ENCODE measurements at places on chromosomes 4 and X. TPM values are rescaled to one million over a fixed set of nuclear protein-coding genes. Genes with fewer than 3 reads are reported as not detected.

DNA sequence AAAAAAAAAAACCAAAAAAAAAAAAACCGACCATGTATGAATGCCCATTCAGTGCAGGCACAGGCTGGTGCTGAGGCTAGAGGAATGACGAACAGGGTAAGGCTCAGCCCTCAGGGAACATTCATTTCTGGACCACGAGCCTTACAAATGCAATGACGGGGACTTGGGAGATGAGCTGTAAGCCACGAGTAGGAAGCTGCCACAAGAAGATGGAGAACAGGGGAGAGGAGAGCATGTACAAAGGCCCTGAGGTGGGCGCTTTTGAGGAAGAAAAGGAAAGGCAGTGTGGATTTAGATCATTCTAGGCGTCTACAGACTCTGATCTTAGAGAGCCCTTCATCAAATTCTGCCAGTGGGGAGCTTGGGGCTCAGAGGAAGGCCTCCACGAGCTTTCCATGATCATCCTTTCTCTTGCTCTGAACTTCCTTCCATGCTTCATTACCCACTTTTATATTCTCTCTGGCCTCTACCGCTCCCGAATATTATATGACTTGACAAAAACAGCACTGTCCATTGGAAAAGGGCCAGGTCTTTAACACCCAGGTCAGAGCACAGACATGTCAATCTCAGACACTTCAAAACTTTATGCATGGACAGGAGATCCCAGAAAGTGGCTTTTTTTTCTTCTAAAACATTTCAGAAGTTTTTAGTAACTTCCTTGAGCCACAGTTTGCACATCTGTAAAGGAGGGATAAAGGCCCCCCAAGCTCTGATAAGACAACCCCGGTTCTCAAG, 3.3 kb upstream of the ZNF518B start:
- no peak overlapping the region for H3K27ac ChIP-seq
- peak overlapping the region; percentile 24 for H3K4me3 ChIP-seq
- no peak for DNase-seq
- H3K4me1 ChIP-seq = peaks cover 7% of the 10 kb centered on the region
- no peaks in the 10 kb centered on the region for H3K36me3 ChIP-seq
- H3K27me3 ChIP-seq = no peaks in the 10 kb centered on the region

DNA sequence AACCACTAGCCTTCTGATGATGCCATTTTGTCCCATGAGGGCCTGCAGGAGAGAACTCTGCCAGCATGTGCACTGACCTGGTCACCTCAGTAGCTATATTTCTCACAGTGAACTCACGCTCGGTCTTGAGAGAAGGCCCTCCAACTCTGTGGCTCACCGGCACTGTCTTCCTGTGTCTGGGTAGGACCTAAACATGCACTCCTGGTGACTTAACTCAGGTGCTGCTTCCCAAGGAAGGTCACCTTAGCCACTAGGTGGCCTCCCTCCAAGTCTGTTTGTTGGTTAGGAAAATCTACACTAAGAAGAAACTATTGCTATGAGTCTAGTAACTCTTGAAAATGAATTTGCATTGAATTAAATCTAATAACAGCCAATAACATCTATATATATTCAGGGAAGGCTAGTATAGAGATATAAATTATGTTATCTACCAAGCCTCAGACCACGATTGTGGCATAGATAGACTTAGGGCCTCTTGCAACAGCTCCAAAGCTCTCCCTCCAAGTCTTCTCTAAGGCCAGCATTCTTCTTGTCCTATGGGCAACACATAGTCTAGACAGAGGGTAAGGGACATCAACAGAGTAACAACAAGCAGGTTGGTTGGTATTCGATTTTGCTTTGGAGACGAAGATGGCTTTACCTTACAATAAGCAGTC, 24.7 kb downstream of the TLR10 start:
- H3K27ac ChIP-seq = no peak overlapping the region
- no peak overlapping the region for H3K4me3 ChIP-seq
- no peak for DNase-seq

DNA sequence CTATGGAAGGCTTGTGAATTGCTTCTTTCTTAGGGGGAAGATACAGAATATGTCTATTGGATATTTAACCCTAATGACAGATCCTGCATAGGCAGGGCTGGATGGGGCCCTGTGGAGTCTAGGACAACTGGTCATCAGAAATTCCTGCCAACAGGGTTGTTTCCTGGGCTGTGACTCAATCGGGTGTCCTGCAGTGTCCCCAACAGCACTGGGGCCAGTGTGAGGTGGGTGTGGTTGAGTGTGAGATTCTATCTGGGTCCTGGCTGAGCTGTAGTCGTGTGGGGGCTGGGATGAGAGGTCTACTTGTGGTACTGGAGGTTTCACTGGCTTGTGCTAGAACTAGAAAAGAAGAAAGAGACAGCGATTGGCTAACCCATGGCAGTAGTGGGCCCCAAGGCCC, 87.3 kb upstream of the WDR1 start:
- DNase-seq = no peak
- no peaks in the 10 kb centered on the region for H3K36me3 ChIP-seq
- no peaks in the 10 kb centered on the region for H3K27me3 ChIP-seq

DNA sequence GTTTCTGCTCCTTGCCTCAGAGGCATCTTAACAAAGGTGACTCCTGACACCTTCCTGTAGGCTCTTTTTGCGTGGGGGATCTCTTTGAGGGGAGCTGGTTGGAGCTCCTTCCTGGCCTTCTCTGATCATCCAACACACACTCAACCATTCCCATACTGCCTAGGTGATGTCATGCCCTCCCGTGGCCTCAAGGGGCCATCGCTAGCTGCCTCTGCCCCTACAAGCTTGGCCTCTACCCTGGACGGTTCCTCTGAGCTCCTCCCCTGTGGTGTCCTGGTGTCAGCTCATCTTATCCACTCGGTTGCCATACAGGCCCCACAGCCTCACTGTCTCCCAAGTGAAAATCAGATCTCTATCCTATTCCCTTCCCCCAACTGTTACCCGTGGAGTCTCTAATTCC, 13.7 kb upstream of the ZNF185 start:
- no peaks in the 10 kb centered on the region for H3K27me3 ChIP-seq
- H3K4me3 ChIP-seq = no peak overlapping the region
- no peak for DNase-seq

GRCh38 chr4:106314960-106315359, 1.0 kb downstream of the TBCK start:
- H3K36me3 ChIP-seq = no peaks in the 10 kb centered on the region
- DNase-seq = no peak
- no peak overlapping the region for H3K4me3 ChIP-seq
- peak overlapping the region; percentile 97 for H3K27ac ChIP-seq
- H3K27me3 ChIP-seq = no peaks in the 10 kb centered on the region

DNA sequence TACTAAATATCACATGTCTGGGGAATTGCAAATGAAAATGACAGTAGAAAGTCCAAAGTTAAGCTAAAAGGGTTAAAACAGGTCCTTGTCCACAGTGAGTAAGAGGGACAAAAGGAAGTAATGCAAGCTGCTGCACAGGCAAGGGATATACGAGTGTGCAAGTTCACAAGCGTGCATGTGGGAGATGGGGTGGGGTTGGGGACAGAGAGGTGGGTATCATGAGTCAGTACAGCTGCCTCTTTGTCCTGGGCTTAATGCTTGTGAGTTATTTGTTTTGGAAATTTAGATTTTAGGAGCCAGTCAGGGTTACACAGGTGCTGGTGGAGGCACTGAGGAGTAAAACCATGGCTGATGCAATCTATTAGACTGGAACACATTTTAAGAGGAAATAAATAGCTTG, 3.3 kb upstream of the GPRASP2 start:
- no peak overlapping the region for H3K4me3 ChIP-seq
- DNase-seq = no peak
- no peaks in the 10 kb centered on the region for H3K36me3 ChIP-seq
- no peak overlapping the region for H3K27ac ChIP-seq
- H3K4me1 ChIP-seq = no peaks in the 10 kb centered on the region

DNA sequence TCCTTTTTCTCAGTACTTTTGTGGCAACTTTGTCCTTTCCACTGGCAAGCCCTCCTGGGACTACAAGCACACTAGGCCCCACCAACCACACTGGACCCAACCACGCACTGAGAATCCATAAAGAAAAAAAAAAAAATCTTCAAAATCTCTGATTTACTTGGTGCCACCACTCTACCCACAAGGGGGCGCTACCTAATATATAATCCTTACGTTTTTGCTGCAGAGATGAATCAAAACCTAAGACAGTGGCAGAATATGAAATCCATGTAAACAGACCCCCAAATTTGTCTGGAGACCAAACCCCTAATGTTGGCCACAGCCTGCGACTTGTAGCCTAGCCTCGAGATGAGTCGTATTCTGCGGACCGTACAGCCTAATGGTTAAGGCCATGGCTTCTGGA, 63.5 kb upstream of the ARHGAP36 start:
- H3K4me3 ChIP-seq = no peak overlapping the region
- DNase-seq = no peak
- no peaks in the 10 kb centered on the region for H3K27me3 ChIP-seq
- H3K4me1 ChIP-seq = no peaks in the 10 kb centered on the region
- H3K27ac ChIP-seq = no peak overlapping the region

- H3K4me1 ChIP-seq = no peaks in the 10 kb centered on the region
- no peaks in the 10 kb centered on the region for H3K36me3 ChIP-seq
- no peak overlapping the region for H3K27ac ChIP-seq
- H3K4me3 ChIP-seq = no peak overlapping the region
Measured at GRCh38 chr4:157291071-157291470, 70.5 kb downstream of the GRIA2 start.

DNA sequence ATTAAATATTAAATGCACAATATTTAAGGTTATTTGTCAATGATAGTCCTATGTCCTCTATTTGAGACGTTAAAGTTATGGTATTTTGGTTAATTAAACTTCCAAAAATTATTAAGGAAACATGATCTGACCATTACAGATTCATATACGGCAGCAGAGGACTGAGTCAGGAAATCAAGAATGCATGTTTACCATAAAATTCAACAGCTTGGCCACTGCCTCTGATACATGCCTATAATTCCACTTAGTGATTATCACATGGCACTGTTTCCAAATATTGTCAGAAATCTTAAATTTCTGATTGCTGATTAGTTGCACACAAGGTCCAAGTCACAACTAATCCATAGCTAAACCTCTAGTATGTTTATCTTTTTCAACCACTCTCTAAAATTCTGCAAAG, 232.2 kb upstream of the UGT8 start:
- H3K27me3 ChIP-seq = no peaks in the 10 kb centered on the region
- H3K4me1 ChIP-seq = no peaks in the 10 kb centered on the region

DNA sequence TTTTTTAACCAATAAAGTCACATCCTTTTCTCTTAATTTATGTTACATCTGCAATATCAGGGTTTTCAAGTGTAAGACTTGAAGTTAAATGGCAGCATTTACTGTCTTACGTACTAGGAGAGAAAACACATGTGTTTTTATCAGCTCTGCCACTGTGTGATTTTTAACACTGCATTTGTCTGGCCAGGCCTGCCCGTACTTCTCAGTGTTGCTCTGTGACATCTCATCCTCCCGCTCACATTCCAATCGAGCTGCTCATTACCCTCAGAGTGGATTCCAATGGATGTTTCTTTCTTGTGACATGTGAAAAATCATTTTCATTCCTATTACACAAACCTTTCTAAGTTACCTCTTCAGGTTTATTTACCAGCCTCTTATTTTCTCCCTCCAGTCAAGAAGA, 420.3 kb downstream of the FAT4 start:
- H3K4me3 ChIP-seq = no peak overlapping the region
- no peaks in the 10 kb centered on the region for H3K27me3 ChIP-seq
- H3K36me3 ChIP-seq = no peaks in the 10 kb centered on the region
- peaks cover 9% of the 10 kb centered on the region for H3K4me1 ChIP-seq
- peak; percentile 46 for DNase-seq

DNA sequence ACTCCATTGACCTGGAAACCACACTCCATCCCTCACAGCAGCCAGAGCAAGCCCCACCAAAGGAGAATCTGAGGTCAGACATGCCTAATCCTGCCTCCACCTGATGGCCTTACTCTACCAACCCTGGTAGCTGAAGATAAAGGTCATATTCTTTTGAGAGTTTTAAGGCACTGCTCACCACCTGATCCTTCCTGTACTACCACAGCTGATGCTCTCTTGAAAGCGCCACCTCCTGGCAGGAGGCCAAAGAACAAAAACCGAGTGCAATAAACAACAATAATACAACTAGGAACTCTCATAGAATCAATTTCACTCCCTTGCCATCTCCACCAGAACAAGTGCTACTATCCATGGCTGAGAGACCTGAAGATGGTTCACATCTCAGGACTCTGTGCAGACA, 301.6 kb downstream of the NAF1 start:
- DNase-seq = no peak
- H3K4me3 ChIP-seq = no peak overlapping the region
- H3K27me3 ChIP-seq = no peaks in the 10 kb centered on the region

GRCh38 chr4:107192601-107193000, 156.5 kb upstream of the DKK2 start:
- H3K36me3 ChIP-seq = no peaks in the 10 kb centered on the region
- no peak overlapping the region for H3K27ac ChIP-seq
- no peaks in the 10 kb centered on the region for H3K4me1 ChIP-seq
- H3K27me3 ChIP-seq = no peaks in the 10 kb centered on the region
- DNase-seq = no peak
- no peak overlapping the region for H3K4me3 ChIP-seq

GRCh38 chrX:120014354-120015130, 62.9 kb downstream of the RHOXF2B start:
- no peaks in the 10 kb centered on the region for H3K27me3 ChIP-seq
- peak overlapping the region; percentile 42 for H3K4me3 ChIP-seq
- no peak overlapping the region for H3K27ac ChIP-seq
- H3K36me3 ChIP-seq = no peaks in the 10 kb centered on the region

- H3K36me3 ChIP-seq = no peaks in the 10 kb centered on the region
- H3K4me3 ChIP-seq = no peak overlapping the region
- H3K4me1 ChIP-seq = peaks cover 4% of the 10 kb centered on the region
- DNase-seq = no peak
Measured at GRCh38 chr4:141346144-141346543, 125.4 kb downstream of the ZNF330 start.

GRCh38 chrX:154542723-154543424, 3.8 kb downstream of the G6PD start:
- no peaks in the 10 kb centered on the region for H3K27me3 ChIP-seq
- H3K27ac ChIP-seq = peak overlapping the region; percentile 84
- H3K36me3 ChIP-seq = no peaks in the 10 kb centered on the region
- no peak for DNase-seq
- H3K4me1 ChIP-seq = peaks cover 54% of the 10 kb centered on the region
- H3K4me3 ChIP-seq = no peak overlapping the region

GRCh38 chr4:11469650-11470437, 41.1 kb upstream of the HS3ST1 start:
- no peaks in the 10 kb centered on the region for H3K4me1 ChIP-seq
- no peaks in the 10 kb centered on the region for H3K27me3 ChIP-seq
- no peak overlapping the region for H3K4me3 ChIP-seq
- H3K27ac ChIP-seq = no peak overlapping the region
- DNase-seq = no peak

- no peaks in the 10 kb centered on the region for H3K36me3 ChIP-seq
- no peak overlapping the region for H3K27ac ChIP-seq
- no peak for DNase-seq
- H3K27me3 ChIP-seq = no peaks in the 10 kb centered on the region
- no peak overlapping the region for H3K4me3 ChIP-seq
- H3K4me1 ChIP-seq = no peaks in the 10 kb centered on the region
Measured at GRCh38 chrX:5936438-5936837, 292.2 kb downstream of the NLGN4X start.

The RASSF6 gene
- total RNA-seq = 8.3 TPM

The TFE3 gene
- 80.7 TPM for total RNA-seq

The OPN1MW gene
- total RNA-seq = not detected

The SGCB gene
- total RNA-seq = 30.3 TPM

The SPIN2B gene
- total RNA-seq = 6.9 TPM

The NPFFR2 gene
- not detected for total RNA-seq

The HGFAC gene
- 0.20 TPM for total RNA-seq

The TCEAL8 gene
- total RNA-seq = 24.1 TPM

The SSX3 gene
- not detected for total RNA-seq

The SHROOM2 gene
- total RNA-seq = 22.9 TPM

The TMEM271 gene
- not detected for total RNA-seq
